ENCODE measurements at places on chromosomes 7 and 10. TPM values are rescaled to one million over a fixed set of nuclear protein-coding genes. Genes with fewer than 3 reads are reported as not detected.

SHTN1 gene
- total RNA-seq: 106 TPM

FEZF1 gene
- total RNA-seq: 0.28 TPM

KRIT1 gene
- total RNA-seq: 39.2 TPM

ARMC3 gene
- 2.1 TPM for total RNA-seq

- no peak overlapping the region for H3K4me3 ChIP-seq
- no peak overlapping the region for H3K27ac ChIP-seq
- H3K4me1 ChIP-seq: no peaks in the 10 kb centered on the region
- H3K27me3 ChIP-seq: no peaks in the 10 kb centered on the region
- no peak for DNase-seq
- no peaks in the 10 kb centered on the region for H3K36me3 ChIP-seq
These were observed 119.8 kb downstream of the GALNT17 start for GRCh38 chr7:71251706-71252105.

DNA sequence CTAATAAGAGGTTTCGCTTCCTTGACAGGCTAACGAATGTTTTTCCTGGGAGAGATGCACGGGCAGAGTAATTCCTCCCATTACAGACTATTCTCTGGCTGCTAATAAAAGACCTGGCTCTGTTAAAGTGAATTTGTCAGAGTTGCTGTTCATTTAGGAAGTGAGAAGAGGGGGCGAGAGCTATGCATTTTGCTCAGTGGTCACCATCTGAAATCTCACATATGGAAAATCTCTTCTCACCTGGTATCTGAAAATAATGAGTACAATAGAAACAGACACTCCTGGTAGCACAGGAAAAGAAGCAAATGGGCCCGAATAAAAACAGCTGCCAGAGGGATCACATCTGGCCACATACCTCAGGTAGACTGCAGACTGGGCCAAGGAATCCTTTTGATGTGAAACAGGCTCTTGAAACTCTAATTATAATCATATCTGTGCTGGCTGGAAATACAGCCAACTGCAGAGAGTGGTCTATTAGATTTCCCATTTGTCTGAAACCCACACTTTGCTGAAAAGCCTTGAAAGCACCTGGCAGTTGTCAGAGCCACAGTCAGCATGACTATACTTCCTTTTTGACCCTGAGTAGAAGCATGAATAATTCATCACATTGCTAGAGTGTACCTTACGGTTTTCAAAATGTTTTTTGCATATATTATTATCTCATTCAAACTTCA, 33.6 kb downstream of the AOAH start:
- no peak overlapping the region for H3K4me3 ChIP-seq
- peaks cover 1% of the 10 kb centered on the region for H3K4me1 ChIP-seq
- DNase-seq: no peak

- H3K4me1 ChIP-seq: no peaks in the 10 kb centered on the region
- H3K27ac ChIP-seq: no peak overlapping the region
- DNase-seq: no peak
- peaks cover 3% of the 10 kb centered on the region for H3K27me3 ChIP-seq
- H3K4me3 ChIP-seq: no peak overlapping the region
- no peaks in the 10 kb centered on the region for H3K36me3 ChIP-seq
These were observed 47.4 kb upstream of the CFAP46 start for GRCh38 chr10:132989476-132990415.

DNA sequence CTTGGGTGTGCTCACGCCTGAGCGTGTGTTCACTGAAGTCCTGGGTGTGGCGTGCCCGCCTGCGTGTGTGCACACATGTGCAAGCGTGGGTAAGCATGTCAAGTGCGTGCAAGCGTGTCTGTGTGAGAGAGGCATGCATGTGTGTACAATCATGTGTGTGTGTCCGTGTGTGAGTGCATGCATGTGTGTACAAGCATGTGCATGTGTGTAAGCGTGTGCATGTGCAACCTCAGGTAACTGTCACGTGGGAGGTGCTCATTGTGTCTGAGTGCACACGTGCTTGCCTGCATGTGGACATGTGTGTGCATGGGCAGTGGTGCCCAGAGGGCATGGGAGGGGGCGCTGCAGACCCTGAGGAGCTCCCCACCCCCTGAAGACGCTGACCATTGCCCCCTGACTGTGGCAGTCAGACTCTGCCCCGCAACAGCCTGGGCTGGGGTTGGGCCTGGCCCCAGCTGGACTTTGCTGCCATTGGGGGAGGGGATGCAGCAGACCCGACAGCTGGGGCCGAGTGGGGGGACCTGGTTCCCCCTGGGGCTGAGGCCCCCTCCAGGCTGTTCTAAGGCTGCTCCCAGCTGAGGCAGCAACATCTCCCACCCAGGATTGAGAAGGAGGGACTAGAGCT, 88.1 kb downstream of the UNCX start:
- no peak overlapping the region for H3K4me3 ChIP-seq
- H3K4me1 ChIP-seq: peaks cover 3% of the 10 kb centered on the region
- H3K36me3 ChIP-seq: no peaks in the 10 kb centered on the region
- H3K27me3 ChIP-seq: peaks cover 4% of the 10 kb centered on the region

- H3K27ac ChIP-seq: peak overlapping the region; percentile 80
- peaks cover 14% of the 10 kb centered on the region for H3K4me1 ChIP-seq
- peaks cover 9% of the 10 kb centered on the region for H3K27me3 ChIP-seq
- H3K4me3 ChIP-seq: peak overlapping the region; percentile 95
These were observed 443 bp downstream of the RNF32 start for GRCh38 chr7:156640949-156641485.

- H3K36me3 ChIP-seq: peaks cover 8% of the 10 kb centered on the region
- H3K4me1 ChIP-seq: peaks cover 15% of the 10 kb centered on the region
- peak overlapping the region; percentile 84 for H3K27ac ChIP-seq
- H3K27me3 ChIP-seq: peaks cover 11% of the 10 kb centered on the region
- peak overlapping the region; percentile 91 for H3K4me3 ChIP-seq
These were observed 1.9 kb downstream of the TTYH3 start for GRCh38 chr7:2633538-2634266.

GRCh38 chr10:16770670-16771069, 46.6 kb downstream of the RSU1 start:
- peaks cover 4% of the 10 kb centered on the region for H3K36me3 ChIP-seq
- H3K27me3 ChIP-seq: peaks cover 3% of the 10 kb centered on the region
- peaks cover 38% of the 10 kb centered on the region for H3K4me1 ChIP-seq
- DNase-seq: no peak

DNA sequence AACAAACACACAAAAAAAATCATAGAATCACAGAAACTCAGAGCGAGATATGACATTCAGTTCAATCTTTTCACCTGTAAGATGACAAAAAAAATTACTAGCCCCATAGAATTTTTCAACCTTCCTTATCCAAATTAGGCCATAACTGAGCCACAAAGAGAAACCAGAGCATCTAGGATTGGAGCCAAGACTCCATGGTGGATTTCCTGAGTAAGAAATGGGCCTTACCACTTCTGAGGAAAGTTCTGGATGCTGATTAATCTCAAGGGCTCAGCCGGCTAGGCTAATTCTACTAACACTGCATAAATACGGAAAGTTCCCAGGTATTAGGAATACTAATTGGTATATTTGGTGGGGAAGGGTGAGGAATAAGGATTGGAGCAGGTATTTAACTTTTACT, 16.8 kb downstream of the LIPM start:
- H3K27me3 ChIP-seq: no peaks in the 10 kb centered on the region
- H3K4me1 ChIP-seq: no peaks in the 10 kb centered on the region
- H3K36me3 ChIP-seq: no peaks in the 10 kb centered on the region
- no peak overlapping the region for H3K4me3 ChIP-seq

GRCh38 chr7:124630395-124630794, 135.2 kb downstream of the GPR37 start:
- H3K27me3 ChIP-seq: no peaks in the 10 kb centered on the region
- no peaks in the 10 kb centered on the region for H3K4me1 ChIP-seq
- no peaks in the 10 kb centered on the region for H3K36me3 ChIP-seq
- no peak for DNase-seq
- H3K4me3 ChIP-seq: no peak overlapping the region
